Left ventricle myocardium inferior (tissue), 1 donor: ENCODE measurements at places on chromosomes 3 and 15.

DNA sequence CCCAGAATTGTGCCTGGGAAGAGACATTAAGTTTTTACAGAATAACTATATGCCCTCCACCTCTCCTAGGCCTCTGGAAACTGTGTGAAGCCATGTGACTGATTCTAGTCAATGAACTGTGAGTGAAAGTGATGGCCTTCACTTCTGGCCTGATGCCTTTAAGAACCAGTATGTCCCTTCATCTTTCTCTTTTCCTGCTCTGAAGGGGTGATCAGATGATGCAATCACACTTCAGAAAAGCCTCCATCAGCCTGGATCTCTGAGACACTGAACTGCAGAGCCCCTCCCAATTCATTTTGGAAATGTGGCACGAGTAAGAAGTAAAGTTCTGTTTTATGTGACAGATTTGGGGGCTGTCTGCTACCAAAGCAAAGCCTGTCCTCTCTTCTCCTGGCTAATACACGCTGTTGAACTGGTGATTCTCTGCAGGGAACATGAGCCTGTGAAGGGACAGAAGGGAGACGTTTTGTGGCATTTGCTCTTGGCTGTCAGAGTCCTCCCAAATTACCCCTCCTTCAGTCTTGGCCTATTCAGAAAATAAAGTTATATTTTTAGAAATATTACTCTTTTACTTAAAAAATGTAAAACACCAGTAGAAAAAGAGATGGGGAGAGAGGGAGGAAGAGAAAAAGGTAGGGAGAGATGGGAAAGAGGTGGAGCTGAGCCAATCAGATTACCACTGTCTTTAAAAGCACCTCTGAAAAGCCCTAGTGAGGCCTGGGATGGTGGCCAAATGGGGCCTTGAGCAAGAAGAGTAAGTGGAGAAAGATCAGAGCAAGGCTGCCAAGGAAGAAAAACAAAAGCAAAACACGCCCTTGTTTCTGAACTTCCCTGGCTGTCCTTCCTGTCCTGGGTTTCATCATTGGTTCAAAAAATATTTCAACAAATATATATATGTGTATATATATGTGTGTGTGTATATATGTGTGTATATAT, 40.9 kb upstream of the RYK start:
- peak; percentile 74 for DNase-seq

- DNase-seq: no peak
Observed at GRCh38 chr3:116034794-116035193, 410.5 kb downstream of the LSAMP start.

DNA sequence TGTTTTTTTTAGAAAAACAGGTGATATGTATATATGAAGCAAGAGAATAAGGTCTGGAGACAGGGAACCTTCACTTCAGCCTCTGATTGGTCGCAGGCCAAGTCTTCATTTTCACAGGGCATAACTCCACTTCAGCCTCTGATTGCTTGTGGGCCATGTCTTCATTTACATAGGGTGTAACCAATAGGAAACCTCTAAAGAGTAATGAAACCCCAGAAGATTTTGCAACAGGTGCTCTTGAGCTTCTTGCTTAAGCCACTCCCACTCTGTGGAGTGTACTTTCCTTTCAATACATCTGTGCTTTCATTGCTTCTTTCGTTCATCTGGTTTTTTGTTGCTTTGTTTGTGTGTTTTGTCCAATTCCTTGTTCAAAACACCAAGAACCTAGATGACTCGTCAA, 22.6 kb upstream of the SCG3 start:
- no peak for DNase-seq

GRCh38 chr3:17518189-17519059, 224.0 kb downstream of the TBC1D5 start:
- DNase-seq: no peak

DNA sequence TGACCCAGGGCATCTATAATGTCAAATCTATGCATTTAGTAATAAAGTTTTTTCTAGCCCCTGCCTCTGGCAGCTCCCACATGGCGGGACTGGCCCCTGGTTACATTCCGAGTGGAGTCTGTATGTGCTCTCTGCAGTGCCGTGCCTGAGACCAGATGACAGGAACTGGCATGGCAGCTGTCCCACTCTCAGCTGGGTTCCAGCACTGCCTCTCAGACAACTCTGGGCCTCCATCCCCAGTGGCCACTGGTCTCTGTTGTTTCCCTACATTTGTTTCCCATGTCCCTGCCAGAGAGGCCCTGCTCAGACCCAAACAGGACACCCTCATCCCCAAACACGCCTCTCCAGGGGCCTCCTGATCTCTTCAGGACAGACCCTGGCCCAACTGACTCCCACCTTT, 109.3 kb downstream of the OCA2 start:
- DNase-seq: no peak

- no peak for DNase-seq
Observed at GRCh38 chr15:97030251-97030650, 699.8 kb downstream of the NR2F2 start.

DNA sequence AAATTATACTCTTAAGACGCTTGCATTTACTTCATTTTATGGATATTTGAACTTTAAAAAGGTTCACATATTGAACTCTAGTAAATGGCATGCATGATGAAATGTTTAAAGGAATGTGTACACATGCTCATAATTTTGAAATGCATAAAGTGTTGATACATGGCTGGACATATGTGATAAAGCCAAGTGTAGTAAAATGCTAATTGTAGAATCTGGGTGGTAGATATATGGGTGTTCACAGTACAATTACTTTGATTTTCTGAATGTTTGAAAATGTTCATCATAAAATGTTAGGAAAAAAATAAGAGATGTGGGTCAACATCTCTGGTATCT, 4.2 kb upstream of the EFHB start:
- DNase-seq: no peak

DNA sequence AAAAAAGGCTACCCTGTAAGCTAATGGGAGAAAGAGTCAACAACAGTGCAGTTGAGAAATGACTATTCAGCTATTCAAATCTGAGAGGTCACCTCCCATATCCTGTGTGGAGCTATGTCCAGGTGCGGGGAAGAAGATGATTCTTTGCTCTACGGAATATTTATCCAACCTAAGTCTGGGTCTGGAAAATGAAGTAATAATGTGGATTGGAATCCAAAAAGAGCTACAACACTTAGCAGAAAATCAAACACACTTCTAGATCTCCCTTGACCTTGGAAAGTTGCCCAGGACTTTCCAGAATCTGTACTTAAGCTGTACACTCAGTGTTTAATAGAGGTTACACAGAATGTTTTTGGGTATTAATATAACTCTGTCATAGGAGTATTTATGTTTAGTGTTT, 251.9 kb downstream of the NAALADL2 start:
- DNase-seq: no peak

DNA sequence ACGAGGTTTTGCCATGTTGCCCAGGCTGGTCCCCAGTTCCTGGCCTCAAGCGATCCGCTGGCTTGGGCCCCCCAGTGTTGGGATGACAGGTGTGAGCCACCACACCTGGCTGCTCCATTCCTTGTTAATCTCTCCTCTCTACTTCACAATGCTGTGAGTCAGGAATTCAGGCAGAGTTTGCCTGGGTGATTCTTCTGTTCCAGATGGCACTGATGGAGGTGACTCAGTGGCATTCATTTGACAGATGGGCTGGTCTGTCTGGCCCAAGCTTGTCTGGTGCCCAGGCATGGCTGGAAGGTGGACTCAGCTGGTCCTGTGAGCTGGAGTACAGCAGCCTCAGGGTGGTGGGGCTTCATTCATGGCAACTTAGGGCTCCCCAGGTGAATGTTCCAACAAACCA, 43.2 kb downstream of the SLC6A20 start:
- DNase-seq: no peak

DNA sequence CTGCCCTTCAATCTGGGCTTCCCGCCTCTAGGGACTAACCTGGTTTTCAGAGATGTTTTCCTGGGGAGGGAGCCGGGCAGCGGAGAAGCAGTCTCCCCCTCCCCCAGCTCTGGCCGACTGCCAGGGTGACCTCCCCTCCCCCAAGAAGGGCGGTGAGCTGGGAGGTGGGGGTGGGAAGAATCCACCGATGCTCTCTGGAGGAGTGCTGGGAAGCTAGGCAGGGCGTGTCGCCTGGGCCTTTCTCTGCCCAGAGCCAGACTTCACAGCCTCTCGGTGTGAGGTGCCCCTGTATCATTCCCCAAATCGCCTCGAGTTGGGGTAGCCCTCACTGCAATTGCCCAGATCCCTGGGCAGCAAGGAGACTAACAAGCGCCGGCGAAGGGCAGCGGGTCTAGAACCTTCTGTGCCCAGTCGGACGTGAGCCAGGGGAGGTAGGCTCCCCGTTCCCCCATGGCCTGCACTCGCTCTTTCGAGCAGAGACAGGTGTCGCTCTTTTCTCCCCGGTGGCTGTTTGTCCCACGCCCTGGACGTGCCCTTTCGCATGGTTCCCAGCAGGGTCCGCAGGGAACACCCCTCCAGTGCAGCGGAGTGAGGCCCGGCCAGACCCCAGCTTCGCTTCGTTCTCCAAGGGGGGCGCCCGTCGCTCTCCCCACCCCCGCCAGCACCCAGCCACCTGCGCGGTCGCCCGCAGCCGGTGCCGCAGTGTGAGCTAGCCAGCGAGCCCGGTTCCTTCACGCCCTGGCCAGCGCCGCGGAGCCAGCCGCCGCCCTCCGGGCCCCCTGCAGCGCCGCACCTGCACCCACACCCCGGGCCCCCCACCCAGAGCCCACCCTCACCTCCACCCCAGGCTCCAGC, 1.1 kb downstream of the RAB6B start:
- DNase-seq: no peak

GRCh38 chr3:138359919-138360868, 11.8 kb downstream of the MRAS start:
- peak; percentile 77 for DNase-seq

DNA sequence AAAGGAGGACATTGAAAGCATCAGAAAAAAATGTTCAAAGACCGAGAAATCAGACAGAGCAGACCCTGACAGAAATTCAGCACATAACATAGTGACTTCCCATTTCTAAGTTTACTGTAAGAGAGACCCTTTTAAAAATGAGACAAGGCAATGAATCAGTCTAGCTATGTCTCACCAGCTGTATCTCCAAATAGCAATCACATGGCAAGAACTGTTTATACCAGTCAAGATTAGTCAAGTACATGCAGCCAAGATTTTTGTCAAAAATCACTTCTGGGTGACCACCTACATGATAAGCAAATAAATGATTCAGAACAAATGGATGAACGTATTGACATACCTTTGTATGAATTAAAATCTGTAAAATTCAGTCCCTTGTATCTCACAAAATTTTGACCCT, 138.0 kb downstream of the DTWD1 start:
- no peak for DNase-seq

GRCh38 chr15:81087066-81087465, 47.0 kb upstream of the CFAP161 start:
- DNase-seq: no peak

- no peak for DNase-seq
Observed at GRCh38 chr3:54822206-54822605, 105.7 kb downstream of the LRTM1 start.
